ENCODE measurements at places on chromosomes 13 and 19. TPM values are rescaled to one million over a fixed set of nuclear protein-coding genes. Genes with fewer than 3 reads are reported as not detected.

DNA sequence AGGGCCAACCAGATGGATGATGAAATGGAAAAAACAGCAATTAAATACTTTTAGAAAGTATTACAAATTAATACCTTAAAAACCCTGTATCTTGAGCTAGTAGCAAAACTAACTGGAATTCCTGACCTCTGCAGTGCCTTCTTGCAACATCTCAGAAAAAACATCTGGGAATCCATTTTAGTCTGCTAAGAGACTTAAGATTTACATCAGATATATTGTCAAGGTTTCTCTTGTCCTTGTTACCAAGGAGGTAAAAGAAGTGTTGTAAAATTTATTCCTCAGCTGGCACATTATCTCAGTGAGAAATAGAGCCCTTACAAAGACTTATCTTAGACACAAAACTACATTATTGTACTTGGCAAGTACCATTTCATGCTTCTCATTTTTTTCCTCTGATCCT, 18.5 kb downstream of the KCNRG start:
- no peak for DNase-seq

DNA sequence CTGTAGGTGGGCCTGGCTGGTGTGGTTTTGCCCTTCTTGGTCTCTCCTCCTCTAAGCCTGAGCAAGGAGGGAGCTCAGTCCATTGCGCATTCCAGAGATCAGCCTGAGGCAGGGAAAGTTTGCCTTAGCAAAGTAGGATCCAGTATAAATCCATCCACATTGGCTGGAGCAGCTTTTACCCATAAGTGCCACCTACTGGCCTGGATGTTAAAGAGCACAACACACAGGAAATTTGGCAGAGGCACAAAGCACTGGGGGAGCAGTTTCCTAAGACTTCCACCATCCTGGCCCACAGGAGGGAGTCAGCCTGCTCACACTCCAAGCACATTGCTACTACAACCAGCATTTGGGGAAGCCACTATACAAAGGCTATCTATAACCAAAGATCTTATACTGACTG, 1124.2 kb downstream of the SLITRK1 start:
- DNase-seq: no peak

GRCh38 chr13:27631156-27631555, 9.5 kb downstream of the POLR1D start:
- DNase-seq: no peak

DNA sequence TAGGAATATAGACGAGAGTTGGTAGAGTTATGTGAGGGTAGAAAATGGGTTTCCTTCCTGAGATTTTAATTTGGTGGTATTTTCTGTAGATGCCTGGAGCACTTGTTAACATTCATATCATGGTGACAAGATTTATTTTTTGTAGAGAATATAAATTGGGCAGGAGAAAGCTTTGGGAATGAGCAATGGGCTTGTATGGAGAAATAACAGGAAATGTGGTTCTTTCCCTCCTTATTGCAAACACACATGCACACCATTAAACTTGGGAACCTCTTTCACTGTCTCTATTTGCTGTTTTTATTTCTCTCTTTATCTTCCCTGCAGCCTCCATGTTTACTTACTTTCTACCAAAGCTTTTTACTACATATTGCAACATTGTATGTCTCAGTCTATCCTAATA, 1653.6 kb downstream of the OLFM4 start:
- no peak for DNase-seq

GRCh38 chr19:1356508-1356865, 27.2 kb upstream of the NDUFS7 start:
- DNase-seq: no peak

DNA sequence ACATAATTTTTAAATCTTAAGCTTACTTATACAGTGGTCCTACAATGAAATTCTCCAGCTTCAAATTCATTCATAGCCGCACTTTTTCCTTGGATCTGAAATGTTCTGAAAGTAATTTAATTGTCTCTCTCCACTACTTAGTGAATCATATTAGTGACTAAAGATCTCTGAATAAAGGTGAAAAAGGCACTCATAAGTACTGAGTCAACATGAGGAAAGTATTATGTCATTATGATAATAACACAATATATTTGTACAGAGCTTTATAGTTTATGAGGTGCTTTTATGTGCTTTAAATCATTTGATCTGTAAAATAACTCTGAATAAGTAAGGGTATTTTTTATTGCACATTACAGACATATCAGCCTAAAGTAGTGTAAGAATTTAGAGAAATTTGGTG, 628.2 kb upstream of the SLITRK5 start:
- DNase-seq: no peak

GRCh38 chr13:58329746-58330145, 698.2 kb downstream of the PCDH17 start:
- DNase-seq: no peak

GRCh38 chr19:48853483-48853882, 14.9 kb downstream of the PLEKHA4 start:
- DNase-seq: no peak

- no peak for DNase-seq
These were observed 4.0 kb downstream of the CEACAM1 start for GRCh38 chr19:42524250-42524649.

The TRPC4 gene
- 0.49 TPM for total RNA-seq

The CAMSAP3 gene
- total RNA-seq: not detected

The HOMER3 gene
- 23.1 TPM for total RNA-seq

The OR10H1 gene
- total RNA-seq: not detected

The TEX29 gene
- total RNA-seq: 1.6 TPM
